ENCODE measurements at places on chromosomes 13 and 19.
A peak's percentile ranks its signal among the peaks of the same experiment; 100 is the strongest.

GRCh38 chr19:55419103-55419502 is 11.5 kb upstream of the UBE2S start:
- no peak for DNase-seq

GRCh38 chr13:48066310-48066989 is 28.5 kb downstream of the MED4 start:
- no peak for DNase-seq

- DNase-seq, result no peak
Measured at GRCh38 chr13:99756281-99756680, 215.3 kb downstream of the ZIC5 start.

- DNase-seq, result no peak
Measured at GRCh38 chr13:111343186-111343805, 22.9 kb downstream of the TEX29 start.

GRCh38 chr13:33849211-33849610 is 31.3 kb downstream of the RFC3 start:
- DNase-seq, result no peak

DNA sequence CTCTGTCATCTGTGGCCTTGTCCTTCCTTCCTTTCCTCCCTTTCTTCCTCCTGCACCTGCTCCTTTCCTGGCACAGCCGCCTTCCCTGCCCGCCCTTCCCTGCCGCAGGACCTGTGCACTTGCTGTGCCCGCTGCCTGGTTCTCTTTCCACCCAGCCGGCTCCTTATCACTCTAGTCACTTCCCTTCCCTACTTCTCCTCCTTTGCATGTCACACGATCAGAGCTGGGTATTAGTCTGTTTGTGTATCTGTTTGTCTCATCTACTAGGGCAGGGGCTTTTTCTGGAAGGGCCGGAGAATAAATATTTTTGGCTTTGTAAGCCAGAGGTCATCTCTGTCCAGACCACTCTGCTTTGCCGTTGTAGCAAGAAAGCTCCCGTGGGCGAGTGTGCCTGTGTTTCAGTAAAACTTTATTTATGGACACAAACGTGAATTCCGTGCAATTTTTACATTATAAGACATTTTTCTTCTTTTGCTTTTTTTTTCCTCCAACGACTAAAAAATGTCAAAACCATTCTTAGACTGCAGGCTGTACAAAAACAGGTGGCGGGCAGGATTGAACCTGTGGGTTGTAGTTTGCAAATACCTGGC is 6.1 kb downstream of the KDM4B start:
- no peak for DNase-seq

DNA sequence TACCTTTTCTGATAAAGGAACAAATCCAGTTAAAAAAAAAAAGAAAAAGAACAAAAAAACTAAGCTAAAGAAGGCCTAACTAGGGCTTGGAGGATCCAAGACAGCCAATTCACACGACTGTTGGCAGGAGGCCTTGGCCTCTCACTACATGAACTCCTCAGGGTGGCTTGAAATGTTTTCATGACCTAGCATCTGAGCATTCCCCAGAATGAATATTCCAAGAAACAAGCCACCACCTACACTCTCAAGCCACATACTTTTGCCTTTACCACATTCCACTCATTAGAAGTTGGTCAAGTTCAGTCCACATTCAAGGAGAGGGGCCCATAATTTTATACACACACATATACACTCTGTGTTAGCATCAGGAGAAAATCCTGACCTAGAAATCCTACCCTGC is 97.6 kb upstream of the SIAH3 start:
- DNase-seq, result no peak

- peak; percentile 70 for DNase-seq
Measured at GRCh38 chr19:3275583-3276340, 51.3 kb downstream of the CELF5 start.

DNA sequence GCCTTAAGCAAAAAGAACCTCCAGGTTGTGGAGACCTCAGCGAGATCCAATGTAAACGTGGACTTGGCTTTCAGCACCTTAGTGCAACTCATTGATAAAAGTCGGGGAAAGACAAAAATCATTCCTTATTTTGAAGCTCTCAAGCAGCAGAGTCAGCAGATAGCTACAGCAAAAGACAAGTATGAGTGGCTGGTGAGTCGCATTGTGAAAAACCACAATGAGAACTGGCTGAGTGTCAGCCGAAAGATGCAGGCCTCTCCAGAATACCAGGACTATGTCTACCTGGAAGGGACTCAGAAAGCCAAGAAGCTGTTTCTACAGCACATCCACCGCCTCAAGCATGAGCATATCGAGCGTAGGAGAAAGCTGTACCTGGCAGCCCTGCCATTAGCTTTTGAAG is 58.5 kb downstream of the ARHGAP35 start:
- no peak for DNase-seq

DNA sequence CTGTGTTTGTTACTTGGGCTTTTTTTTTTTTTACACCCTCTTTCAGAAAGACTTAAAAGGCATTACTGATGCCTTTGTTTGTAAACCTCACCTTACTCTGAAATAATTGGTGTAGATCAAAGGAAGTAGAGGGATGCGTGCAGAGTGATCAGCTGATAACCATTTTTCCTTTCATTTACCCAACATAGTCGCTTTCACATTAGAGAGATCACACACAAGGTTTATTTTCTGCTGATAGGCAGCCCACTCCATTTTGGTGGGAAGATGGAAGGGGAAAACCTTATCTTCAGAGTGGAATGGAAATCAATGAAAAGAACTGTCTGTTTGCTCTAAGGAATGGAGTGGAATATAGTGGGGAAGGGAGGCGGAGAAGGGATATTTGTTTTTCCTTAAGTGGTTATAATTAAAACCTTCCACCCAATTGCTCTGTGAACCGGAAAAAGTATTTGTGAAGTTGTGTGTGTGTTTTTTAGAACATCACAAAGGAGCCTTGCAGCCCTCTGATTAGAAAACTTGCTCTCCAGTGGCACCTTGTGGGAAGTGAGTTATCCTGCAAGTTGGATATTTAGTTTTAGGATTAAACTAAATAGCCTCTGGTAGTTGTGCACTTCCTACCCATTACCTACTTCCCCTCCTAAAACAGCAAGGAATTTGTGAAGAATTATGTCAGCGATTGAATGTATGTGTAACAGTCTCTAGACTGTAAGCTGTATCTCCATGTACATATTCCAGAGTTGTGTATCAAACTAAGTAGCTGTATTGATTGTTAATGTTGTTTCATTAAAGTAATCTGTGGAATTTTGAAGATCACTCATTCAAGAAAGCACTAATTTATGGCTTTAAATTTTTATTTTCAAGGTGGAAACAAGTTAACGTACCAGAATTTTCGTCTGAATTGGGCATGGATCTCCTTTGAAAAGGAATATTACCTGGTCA is 76.8 kb downstream of the FREM2 start:
- no peak for DNase-seq

Measured in stimulated activated CD8-positive, alpha-beta memory T cell treated with anti-CD3 and anti-CD28 coated beads, Interleukin-12 subunit alpha, Interleukin-12 subunit beta, amount 100 ng/mL, for 4 hours (primary cell).